ENCODE measurements at places on chromosomes 3 and 15.

- no peak for DNase-seq
These were observed 154.1 kb downstream of the GREM1 start for GRCh38 chr15:32871883-32872282.

- DNase-seq: peak; percentile 28
These were observed 74.6 kb downstream of the TGFBR2 start for GRCh38 chr3:30680789-30681648.

DNA sequence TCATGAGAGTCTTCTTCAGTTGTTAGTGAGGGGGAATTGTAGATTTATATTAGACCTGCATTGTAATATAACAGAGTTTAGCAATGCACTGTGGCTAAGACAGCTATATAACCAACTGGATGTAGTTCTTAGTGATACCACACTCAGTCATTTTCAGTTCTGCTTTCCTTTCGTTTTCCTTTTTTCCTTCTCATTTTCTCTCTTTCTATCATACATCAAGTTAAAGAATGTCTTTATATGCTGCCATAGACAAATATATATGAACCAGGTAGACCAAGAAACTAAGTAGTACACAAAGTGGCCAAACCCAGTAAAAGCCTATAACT, 43.7 kb upstream of the CD47 start:
- DNase-seq: no peak

DNA sequence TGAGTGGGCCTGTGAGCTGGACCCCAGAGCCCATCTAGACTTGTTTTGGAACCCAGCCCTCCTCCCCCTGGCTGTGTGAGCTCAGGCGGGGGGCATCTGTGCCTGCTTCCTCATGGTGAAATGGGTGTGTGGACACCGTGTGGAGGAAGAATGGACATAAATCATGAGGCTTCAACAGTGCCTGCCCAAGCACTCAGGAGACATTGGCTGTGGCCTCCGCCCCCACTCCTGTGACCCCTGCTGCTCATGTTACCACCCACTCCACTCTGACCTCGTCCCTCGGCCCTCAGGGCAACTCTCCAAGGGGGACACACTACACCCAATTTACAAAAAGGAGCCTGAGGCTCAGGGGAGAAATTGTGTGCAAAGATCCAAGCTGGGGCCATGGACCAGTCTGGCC, 16.6 kb downstream of the TPRA1 start:
- no peak for DNase-seq

DNA sequence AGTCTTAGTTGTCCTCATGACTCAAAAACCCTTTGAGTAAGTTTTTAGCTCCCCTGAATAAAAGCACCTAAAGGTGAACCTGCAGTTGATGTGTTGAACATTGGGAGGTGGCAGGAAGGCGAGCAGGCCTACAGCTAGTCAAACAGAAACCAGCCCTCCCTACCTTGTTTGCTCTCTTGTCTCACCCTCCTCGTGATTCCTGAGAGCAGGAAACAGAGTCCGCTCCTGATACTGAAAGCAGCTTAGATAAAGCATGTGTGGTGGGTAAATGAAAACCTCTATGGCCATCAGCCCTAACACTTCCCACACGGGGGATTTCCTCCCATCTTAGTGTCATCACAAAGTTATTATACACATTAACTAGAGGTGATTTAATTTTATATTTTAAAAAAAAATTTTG, 21.8 kb upstream of the CLDN18 start:
- no peak for DNase-seq

DNA sequence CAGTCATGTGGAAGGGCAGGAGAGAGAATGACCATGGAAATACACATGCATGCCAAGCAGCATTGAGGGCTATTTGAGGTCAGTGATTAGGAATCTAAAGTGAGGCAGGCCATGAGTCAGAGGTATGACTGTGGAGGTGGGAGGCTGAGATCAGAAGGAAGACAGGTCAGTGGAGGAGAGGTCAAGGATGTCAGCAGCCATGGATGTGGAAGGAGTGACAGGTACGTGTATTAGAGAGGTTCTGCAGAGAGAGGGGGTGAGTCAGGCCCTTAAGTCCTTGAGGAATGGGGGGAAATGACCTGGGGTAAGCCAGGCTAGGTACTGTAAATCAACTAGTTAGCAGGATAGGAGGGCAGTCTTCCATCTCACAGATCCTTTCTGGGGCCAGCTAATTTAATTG, 166.6 kb downstream of the ANO10 start:
- DNase-seq: no peak

DNA sequence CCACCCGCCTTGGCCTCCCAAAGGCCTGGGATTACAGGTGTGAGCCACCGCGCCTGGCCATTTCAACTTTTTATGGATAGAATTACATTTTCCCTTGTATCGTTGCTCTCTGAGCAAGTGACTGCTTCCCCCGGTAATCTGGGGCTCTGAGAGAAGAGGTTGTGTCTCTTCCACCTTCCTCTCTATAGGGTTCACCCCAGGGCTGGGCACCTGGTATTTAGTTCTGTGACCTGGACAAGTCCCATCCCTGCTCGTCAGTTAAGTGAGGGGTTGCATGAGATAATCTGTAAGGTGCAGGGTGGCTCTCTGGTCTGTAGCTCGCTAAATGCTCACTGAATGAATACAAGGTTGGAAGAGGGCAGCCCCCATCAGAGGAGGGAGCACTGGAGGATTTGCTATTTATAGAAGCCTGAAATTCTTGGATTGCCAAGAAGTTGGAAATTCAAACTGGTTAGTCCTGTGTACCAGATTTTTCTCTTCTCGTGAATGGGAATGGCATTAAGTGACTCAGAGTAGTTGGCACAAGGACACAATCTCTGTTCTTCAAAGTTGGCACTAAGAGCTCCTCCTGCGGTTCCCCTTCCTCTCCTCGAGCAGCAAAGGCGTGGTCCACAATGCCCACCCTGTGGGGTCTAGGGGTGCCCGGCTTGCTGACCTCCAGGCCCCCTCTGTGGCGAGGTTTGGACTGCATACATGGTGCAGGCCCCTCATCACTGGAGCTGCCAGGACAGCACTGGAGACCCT, 68.1 kb upstream of the DLG1 start:
- no peak for DNase-seq

DNA sequence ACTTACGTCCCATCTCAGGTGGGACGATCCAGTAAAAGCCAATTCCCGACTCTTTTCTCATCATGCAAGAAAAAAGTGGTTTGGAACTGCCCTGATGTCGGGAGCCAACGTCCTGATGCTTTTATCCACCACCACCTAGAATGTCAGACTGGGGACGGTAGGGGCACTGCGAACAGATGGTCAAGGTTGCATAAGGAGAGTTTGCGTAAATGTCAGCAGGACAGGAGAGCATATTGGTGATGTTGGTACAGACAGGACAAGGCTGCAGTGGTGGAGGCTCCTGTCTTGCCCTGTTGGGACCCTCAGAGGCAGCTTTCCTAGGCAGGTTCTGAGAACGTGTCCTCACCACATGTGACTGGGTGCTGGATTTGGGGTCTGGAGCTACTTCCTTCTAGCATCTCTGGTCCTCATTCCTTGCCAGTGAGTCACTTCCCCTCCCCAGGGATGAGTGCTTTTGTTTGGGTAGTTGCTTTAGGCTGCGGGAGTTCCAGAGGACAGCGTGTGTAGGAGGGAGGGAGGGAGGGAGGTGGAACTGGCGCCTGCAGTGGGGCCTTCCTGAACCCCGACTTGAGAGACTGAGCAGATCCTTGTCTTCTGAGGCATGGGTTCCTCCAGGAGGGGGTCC, 21.0 kb downstream of the THSD4 start:
- no peak for DNase-seq

DNA sequence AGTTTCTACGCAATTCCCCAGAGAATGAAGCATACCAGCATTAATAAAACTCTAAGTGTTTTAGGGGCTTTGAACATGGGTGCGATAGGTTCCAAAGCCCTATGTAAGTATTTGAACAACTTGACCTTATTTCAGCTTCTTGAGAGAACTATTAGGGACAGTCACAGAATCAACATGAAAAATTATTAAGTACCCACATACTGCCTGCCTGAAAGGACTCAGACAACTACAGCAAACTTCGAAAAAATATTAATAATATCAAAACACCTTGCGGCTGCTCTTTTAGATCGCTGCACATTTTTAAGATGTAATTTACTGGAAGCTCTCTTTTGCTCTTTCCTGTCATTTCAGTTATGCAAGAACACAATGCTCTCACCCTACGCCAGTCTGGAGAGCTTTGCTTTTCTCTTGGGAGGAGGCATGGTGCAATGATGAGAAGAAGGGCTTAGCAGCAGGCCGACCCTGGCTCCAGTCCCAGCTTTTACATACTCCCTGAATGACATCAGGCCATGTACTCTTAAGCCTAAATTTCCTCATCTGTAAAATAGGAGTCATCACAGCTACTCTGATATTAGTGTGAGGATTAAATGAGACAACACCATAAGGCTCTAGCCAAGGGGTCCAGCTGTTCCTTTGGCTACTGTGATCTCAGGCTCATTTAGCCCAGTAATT, 640.7 kb downstream of the FHIT start:
- DNase-seq: no peak

- DNase-seq: no peak
These were observed 49.5 kb upstream of the STXBP5L start for GRCh38 chr3:120858521-120858920.

GRCh38 chr3:9499455-9500107, 54.0 kb downstream of the LHFPL4 start:
- DNase-seq: no peak

GRCh38 chr3:152517502-152517901, 248.8 kb downstream of the MBNL1 start:
- no peak for DNase-seq

DNA sequence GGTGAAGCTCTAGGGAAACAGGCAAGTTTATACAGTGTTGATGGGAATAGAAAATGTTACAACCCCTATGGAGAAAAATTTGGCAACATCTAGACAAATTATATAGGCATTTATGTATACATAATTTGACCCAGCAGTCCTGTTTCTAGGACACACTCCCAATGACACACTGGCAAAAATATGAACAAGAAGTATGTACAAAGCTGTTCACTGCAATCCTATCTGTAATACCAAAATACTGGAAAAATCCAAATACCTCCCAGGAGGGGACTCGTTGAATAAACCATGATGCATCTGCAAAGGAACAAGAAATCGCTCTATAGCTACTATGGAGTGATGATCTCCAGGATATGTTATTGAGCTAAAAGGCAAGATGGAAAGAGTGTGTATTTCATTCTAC, 8.5 kb downstream of the BFSP2 start:
- no peak for DNase-seq

- peak; percentile 40 for DNase-seq
These were observed 44.4 kb downstream of the FLNB start for GRCh38 chr3:58052373-58053273.

- no peak for DNase-seq
These were observed 3.8 kb upstream of the ZNF385D start for GRCh38 chr3:21754839-21755238.

GRCh38 chr3:130687327-130687726, 59.3 kb downstream of the PIK3R4 start:
- no peak for DNase-seq

GRCh38 chr3:41716471-41716870, 245.4 kb downstream of the ULK4 start:
- DNase-seq: no peak

DNA sequence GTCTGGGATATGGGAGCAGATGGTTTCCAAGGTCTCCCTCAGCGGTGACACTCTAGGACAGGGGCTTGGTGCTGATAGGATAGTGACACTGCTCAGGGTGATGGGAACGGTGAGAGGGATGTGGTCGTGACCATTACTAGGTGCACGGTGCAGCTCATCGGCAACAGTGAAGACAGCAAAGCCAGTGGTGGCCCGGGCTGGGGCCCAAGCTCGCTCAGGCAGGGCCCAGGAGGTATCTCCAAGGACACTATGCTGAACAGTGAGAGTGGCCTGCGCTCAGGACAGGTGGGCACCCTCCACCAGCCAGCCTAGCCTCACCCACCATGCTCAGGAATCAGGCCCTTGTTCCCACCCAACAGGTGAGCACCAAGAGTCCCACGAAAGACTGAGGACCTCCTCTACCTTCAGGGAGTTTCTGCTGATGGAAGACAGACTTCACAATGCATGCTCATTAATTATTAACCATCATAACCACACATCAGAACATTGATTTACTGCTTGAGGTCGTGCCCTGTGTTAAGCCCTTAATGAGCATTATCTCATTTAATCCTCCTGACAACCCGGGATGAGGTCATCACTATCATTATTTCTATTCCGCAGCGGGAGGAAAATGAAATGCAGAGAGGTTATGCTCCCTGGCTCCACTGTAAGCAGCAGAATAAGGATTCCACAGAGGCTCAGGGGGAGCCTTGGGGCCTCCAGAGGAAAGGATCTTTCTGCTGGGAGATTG, 269.4 kb downstream of the UACA start:
- DNase-seq: no peak

GRCh38 chr15:52980446-52980845, 190.3 kb upstream of the ONECUT1 start:
- no peak for DNase-seq

GRCh38 chr3:133197619-133198018, 159.4 kb downstream of the TMEM108 start:
- no peak for DNase-seq

GRCh38 chr3:107604057-107604822, 81.5 kb downstream of the BBX start:
- no peak for DNase-seq

DNA sequence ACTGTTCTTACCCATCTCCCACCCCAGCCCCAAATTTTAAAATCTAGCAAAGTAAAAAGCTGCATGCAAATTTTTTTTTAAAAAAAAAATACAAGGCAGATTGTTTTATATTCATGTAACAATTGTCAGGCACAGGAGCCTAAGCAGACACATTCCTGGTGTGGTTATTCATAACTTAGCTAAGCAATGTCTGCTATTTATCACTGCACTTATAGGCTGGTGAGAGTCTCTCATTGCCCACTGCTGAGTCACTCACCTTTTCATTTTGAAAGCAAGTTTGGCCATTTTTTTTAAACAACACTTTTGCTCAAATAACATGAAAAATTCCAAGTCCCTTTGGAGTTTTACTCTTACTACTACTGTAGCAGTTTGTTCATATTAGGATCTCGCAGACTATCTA, 413.9 kb downstream of the RBMS3 start:
- DNase-seq: no peak

- no peak for DNase-seq
These were observed 82.5 kb downstream of the RFTN1 start for GRCh38 chr3:16430717-16431630.

DNA sequence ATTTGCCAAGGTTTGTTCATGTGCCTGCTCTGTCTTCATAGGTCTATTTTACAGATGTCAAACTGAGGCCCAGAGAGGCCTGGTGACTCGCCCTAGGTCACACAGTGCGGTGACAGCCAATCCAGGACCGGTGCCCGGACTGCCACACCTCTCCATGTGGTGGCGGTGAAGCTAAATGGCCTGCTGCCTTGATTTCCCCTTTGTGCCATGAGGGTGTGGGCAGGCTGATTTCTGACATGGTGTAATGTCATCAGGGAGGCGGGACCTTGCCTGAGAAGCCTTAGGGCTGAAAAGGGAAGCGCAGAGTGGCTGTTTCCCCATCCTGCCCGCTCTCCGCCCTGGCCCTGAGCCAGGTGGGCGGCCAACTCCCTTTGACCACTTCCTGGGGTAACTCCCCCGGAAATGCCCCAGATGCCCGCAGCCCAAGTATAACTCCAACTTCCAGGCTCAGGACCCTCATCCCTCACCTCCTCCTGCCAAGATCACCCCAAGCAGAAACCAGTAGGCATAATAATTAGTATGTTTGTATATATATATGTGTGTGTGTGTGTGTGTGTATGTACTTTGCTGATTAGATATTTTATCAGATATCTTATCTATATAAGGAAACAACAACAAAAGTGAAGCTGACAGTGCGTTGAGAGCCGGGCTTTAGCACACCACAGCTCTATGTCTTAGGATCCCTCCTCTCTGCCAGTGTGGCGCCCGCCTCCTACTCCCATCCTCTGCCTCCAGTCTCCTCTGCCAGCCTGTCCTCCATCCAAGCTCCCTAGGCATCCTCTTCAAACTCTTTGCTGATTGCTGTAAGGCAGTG, 63.9 kb downstream of the IQSEC1 start:
- peak; percentile 45 for DNase-seq

Measured in substantia nigra (tissue), 51 donors.